Iris pigment epithelial cell (primary cell): ENCODE measurements at places on chromosomes 2 and 18.

DNA sequence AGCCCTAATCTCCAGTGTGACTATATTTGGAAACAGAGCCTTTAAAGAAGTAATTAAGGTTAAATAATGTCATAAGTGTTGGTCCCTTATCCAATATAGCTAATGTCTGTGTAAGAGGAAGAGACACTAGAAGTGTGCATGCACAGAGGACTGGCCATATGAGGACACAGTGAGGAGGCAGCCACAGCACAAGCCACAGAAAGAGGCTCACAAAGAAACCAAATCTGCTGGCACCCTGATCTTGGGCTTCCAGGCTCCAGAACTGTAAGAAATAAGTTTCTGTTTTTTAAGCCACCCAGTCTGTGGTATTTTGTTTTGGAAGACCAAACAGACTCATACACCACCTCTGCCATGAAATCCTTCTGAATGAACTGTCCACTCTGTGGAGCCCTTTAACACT is 186.4 kb upstream of the SLC39A10 start:
- DNase-seq = no peak

- DNase-seq = no peak
Observed at GRCh38 chr2:89842180-89842908, 1150.9 kb downstream of the RPIA start.

DNA sequence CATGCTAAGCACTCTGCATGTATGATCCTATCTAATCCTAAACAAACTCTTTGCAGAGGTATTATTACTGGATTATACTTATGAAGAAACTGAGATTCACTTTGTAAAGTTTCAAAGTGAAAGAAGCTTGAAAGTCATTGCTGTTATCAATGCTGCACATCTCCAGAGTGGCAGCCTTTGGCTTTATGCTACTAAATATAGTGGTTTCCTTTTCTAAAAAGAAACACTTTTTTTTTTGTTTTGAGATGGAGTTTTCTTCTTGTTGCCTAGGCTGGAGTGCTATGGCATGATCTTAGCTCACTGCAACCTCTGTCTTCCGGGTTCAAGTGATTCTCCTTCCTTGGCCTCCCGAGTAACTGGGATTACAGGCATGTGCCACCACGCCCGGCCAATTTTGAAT is 114.9 kb upstream of the RAB27B start:
- DNase-seq = no peak

DNA sequence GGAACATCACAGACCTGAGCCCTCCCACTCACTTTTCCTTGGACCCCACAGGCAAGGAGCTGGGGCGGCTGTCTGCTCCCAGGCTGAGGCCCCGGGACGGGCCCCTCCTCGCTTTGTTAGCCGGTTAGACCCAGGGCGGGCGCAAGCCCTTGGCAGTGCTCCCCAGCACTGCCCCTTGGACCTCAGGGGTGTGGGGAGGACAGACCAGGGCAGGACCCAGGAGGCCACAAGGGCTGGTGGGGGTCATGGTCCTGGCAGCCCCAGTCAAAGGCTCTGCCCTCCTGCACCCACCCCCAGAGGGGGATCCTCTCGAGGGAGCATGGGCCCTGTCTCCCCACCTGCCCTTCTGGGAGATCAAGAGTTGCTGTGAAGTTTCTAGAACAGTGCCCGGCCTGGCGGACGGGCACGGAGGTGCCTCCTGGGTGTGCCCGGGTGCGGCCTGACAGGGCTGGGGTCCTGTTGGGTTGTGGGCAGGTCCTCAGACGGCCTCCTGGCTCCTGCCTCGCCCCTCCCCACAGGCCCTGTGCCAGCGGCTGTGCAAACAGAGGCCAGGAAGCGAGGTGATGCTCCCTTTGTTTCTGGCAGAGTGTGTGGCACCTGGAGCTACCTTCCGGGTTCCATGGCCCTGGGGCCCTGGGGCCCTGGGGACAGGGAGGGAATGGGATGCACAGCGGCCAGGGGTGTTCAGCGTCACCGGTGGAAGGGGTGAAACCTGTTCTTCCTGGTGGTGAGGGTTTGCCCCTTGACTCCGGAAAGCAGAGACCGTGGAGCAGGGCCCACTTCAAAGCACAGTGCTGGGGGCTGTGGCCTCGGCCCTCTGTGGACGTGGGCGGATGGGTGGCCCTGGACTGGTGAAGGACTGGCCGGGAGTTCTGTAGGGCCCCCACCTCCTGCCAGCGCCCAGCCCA is 2.9 kb upstream of the GAL3ST2 start:
- DNase-seq = no peak

DNA sequence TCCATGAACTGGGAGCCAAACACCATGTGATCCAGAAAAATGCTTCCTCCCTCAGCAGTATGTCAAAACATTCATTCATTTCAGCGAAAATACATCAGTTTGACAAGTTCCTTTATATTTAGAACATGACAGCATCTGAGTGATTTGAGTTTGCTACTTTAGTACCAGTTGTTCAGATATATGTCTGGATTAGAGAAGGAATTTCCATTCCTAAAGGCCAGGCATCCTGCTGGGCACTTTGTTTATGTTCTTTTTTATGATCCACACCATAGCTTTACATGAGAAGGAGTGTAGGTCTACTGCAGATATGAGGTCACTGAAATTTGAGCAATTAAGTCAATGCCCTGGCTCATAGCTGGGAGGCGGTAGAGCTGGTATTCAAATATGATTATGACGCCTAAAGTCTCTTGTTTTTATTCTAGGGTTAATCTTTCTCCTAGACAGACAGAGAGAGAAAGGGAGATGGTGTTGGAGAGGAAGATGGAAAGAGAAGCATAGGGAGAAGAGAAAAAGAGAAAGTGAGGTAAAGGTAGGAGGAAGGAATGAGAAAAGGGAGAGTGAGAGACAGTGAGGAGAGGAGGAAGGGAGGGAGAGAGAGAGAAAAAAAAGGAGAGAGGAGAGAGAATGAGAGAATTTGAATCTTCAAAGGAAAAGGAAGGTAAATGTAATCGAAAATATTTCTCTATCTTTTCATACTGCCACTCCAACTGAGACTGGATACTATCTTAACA is 839.5 kb upstream of the FANCL start:
- no peak for DNase-seq

GRCh38 chr2:86570059-86570458 is 6.8 kb upstream of the CHMP3 start:
- peak; percentile 11 for DNase-seq

- peak; percentile 72 for DNase-seq
Observed at GRCh38 chr2:158497486-158497885, 40.7 kb downstream of the PKP4 start.

GRCh38 chr2:183253441-183254130 is 129.3 kb downstream of the NUP35 start:
- DNase-seq = no peak

- DNase-seq = peak; percentile 93
Observed at GRCh38 chr18:11324956-11325882, 175.8 kb upstream of the PIEZO2 start.

DNA sequence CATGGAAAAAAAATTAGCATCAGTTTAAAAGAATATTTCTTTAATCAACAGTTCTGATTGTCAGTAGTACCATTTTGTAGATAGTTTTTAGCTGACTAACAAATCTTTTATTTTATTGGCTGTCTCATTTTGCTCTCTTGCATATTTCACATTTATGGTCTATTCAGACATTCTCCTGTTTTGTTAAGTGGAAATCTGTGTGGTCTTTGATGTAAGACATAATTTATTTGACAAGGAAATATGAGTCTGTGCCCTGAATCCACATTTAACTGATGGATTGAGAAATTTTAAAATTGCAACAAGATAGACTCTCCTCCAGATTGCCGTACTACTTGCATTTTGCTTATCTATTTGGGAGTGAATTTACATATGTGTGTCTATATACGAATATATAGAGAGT is 96.3 kb upstream of the ATP5MC3 start:
- DNase-seq = no peak

DNA sequence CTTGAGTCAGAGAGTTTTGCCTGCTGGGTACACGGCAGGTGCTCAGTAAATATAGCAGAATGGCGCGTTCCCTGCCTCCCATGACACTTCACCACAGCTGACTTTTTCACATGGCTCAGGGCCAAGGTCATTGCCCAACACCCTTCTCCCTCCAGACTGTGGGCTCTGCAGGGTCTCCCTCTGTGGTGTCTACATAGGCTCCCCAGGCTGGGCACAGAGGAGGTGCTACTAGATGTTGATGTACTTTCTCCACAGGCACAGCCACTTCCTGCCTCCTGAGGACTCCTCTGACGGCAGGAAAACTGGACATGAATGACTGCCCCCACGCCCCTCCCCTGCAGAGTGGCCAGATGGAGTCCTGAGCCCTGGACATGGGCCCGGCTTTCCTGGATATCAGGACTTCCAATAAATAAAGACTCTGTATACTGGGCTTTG is 4.2 kb downstream of the CHCHD5 start:
- DNase-seq = no peak

DNA sequence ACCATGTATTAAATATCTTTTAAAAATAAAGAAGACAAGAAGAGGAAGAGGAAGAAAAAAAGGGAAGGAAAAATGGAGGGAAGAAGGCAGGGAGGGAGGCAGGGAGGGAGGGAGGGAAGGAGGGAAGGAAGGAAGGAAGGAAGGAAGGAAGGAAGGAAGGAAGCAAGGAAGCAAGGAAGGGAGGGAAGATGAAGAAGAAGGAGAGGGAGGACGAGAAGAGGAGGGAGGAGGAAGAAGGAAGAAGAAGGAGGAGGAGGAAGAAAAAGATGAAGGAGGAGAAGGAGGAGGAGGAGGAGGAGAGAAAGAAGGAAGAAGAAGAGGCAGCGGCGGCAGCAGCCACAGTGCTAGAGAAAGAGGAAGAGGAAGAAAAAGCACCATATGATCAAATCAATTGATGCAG is 189.6 kb downstream of the EXOC6B start:
- no peak for DNase-seq

DNA sequence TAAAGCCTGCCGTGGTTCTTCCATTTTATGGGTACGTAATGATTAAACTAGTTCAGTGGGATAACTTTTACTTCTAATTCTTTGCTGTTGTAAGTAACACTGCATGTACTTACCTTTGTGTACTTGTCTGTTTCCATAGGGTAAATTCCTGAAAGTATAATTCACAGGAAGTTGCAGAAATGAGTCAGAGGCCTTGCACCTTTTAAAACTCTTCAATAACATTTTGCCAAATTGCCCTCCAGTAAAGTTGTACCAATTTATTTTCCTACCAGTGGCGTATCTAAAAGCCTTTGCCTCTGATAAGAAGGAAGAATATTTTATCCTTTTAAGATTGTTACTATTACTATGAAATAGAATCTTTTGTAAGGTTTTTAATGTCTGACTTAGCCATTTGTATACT is 65.1 kb downstream of the CAB39 start:
- peak; percentile 58 for DNase-seq

- DNase-seq = no peak
Observed at GRCh38 chr2:214542295-214542694, 131.4 kb downstream of the VWC2L start.

DNA sequence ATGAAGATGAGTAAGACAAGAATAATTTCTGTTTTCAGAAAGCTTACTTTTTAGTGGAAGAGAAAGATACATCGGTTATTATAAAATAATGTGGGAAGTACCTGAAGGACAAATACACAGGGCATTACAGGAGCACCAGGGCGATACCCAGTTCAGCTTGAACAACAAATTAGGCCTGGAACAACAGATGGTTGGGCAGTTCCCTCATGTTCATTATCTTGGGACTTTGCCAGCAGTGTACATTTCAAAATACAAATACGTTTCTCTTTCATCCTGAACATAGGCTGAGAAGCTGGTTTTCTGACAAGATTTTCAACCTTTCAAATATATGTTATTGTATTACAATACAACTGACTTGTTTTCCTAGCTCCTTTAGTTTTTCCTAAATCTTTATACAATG is 79.6 kb downstream of the TGIF1 start:
- peak; percentile 39 for DNase-seq
